ENCODE measurements at places on chromosomes 11 and 22. TPM values are rescaled to one million over a fixed set of nuclear protein-coding genes. Genes with fewer than 3 reads are reported as not detected.

- no peak for DNase-seq
Observed at GRCh38 chr11:45806937-45807791, 2.2 kb downstream of the SLC35C1 start.

GRCh38 chr22:42621505-42622002, 6.9 kb upstream of the POLDIP3 start:
- DNase-seq: peak; percentile 18

DNA sequence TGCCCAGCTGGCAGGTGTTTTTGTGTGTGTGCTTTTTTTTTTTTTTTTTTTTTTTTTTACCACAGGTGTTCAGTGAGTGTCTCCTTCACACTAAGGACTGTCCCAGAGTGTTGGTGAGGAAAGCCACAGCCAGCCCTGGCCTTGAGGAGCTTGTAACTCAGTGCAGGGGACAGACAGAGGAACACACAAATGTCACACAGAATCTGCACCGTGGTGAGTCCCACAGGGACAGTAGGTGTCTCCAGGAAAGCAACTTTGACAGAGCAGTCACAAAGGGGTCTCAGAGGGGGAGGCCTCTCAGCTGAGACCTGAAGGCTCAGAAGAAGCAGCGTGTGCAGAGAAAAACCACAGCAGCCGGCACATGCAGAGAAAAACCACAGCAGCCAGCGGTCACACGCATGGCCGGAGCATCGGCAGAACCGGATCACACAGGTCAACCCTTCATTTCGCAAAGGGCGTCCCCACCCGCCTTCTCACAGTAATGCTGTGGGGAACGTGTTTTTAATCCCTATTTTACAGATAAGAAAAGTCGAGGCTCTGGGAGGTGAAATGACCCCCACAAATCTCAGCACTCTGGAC, 101.7 kb upstream of the PRR5 start:
- no peak for DNase-seq

TRIM51 gene
- not detected for polyA plus RNA-seq

DNA sequence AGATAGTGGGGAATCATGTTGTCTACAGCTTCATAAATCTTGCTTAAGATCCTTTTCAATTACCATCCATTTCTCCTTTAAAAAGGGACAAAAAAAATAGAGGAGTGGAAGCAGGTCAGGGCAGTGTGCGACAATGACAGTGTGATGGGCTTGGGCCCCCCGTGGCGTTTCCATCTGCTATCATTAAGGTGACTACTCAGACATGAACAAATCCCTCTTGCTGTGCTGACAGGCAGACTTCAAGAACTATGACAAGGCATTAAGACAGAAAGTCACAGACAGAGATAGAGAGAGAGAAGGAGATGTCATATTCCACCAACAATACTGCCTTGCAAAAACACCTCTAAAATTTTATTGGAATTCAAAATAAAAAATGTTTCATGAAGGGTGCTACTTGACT, 263.2 kb downstream of the DCDC1 start:
- no peak for DNase-seq

NCF4 gene
- not detected for polyA plus RNA-seq

DNA sequence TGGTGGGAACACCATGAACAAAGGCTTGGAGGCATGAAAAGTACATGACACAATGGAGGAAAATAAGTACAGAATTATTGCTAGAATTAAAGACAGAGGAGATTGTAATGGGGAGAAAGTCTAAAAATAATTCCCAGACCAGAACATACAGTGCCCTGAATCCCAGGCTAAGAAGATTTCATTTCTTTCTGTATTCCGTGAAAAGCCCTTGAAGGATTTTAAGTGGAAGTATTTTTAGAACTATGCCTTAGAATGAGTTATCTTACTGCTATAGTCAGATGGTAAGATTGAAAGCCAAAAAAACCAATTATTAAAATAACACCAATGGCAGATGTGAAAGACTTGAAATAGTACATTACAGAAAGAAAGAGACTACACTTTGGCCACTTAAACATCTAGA, 36.1 kb upstream of the SLC5A12 start:
- DNase-seq: no peak

GRCh38 chr11:35878741-35879140, 65.1 kb upstream of the LDLRAD3 start:
- DNase-seq: no peak

DNA sequence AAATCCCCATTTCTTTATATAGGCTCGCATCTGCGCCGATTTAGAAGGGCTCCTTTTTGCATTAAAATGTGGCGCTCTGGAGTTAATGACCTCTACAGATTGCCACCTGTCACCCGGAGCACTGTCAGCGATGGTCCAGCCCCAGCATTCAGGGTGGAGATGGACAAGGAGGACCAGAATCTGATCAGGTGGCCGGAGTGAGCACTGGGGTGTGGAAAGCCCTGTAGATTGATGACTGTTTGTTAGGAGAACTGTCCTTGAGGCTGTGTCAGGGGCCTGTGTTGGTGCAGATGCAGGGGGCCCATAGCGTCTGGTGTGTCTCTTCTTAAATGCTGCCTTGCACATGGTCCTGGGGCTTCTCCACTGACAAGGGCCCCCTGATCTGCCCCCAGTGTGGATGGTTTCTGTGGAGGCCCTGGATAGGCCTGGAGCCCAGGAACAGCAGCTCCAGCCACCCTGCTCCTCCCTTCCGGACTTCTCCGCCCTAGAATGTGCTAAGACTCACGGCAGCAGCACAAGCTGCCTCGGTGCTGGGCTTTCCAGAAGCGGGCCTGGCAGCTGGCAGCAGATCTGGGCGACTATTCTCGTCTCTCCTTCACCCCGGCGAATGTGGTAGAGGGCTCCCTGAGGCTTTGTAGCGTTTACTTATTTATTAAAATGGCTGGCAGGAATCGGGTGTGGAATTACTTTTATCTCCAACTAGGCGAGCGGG, 1333.3 kb downstream of the BRD1 start:
- no peak for DNase-seq

GRCh38 chr11:94635072-94635471, 67.9 kb downstream of the PIWIL4 start:
- DNase-seq: no peak

GRCh38 chr11:10809373-10810160, 841 bp upstream of the EIF4G2 start:
- no peak for DNase-seq

GRCh38 chr11:69569306-69570200, 71.4 kb upstream of the CCND1 start:
- DNase-seq: no peak

MAPK8IP2 gene
- polyA plus RNA-seq: 0.31 TPM

CLCF1 gene
- polyA plus RNA-seq: 2.2 TPM

MS4A15 gene
- polyA plus RNA-seq: not detected
